ENCODE measurements at places on chromosomes 16 and 17.

- no peak for DNase-seq
Measured at GRCh38 chr17:74945543-74945942, 9.8 kb downstream of the OTOP3 start.

GRCh38 chr16:19680881-19681340, 37.1 kb downstream of the KNOP1 start:
- DNase-seq: no peak

DNA sequence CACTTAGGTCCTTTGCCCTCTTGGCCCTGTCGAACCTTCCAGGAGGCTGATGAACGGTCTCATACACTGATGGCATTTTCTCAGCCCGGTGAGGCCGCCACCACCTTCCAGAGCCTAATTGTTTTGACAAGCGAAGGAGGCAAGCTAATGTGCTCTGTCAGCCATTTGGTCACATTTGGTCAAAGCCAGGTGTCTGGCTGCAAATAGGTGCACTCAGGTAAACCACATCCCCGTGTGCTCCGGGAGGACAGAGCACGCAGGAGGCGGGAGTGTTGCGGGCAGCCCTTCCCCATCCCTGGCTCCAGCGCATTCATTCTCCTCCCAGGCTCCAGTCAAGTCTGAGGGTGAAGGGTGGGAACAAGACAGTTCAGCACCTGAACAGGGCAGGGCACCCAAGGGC, 240.1 kb downstream of the MSI2 start:
- DNase-seq: no peak

GRCh38 chr16:17304491-17305119, 166.2 kb downstream of the XYLT1 start:
- DNase-seq: no peak

GRCh38 chr16:35525979-35526590, 2066.7 kb downstream of the TP53TG3F start:
- no peak for DNase-seq

DNA sequence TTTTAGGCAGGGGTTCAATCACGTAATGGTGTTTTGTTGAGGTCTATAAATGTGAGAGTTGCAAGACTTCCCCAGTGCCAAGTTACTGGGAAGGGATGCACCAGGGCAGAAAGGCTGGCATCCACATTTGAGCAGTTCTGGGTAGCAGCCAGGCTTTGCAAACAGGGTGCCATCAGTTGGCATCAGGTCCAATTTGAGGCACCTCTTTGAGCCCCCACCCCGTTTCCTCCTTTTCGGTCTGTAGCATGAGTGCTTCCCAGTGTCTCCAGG, 142.6 kb upstream of the CACNG5 start:
- no peak for DNase-seq

- DNase-seq: no peak
Measured at GRCh38 chr17:77242118-77242851, 101.5 kb downstream of the SEC14L1 start.

DNA sequence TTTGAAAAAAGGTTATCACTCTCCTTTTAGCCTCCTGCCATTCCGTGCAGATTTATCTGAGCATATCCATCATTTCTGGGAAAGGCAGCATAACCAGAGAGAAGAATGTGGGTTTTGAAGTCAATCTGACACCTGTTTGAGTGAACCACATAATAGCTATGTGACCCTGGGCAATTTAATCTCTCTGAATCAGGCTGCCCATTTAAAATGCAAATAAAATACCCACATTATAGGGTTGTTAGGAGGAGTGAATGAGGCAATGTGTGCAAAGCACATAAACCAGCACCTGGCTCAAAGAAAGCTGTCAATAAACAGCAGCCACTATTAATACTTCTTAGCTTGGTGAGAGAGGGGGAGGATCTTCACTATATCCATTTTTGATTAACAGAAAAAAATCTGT, 88.0 kb downstream of the CACNG1 start:
- no peak for DNase-seq

DNA sequence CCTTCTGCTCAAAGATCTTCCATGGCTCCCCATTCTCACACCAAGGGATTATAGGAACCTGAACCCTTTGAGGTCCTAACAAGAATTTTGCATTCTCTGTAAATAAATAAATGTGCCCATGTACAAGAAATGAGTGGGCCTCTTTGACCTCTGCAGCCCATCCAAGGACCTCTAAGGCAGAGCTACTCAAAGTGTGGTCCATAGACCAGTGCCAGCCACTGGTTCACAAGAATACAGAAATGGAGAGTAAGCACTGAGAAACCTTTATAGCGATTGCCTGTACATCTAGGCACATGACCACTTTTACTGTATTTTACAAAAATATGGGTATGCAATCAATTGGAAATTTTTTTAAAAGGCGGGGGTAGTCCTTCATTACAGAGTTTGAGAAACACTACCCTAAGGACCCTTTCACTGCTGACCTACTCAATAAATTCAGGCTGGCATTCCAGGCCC, 7.8 kb upstream of the SRCIN1 start:
- DNase-seq: no peak

GRCh38 chr16:53892155-53892554, 188.2 kb downstream of the FTO start:
- peak; percentile 74 for DNase-seq

- DNase-seq: no peak
Measured at GRCh38 chr16:23500862-23501225, 9.4 kb downstream of the GGA2 start.

DNA sequence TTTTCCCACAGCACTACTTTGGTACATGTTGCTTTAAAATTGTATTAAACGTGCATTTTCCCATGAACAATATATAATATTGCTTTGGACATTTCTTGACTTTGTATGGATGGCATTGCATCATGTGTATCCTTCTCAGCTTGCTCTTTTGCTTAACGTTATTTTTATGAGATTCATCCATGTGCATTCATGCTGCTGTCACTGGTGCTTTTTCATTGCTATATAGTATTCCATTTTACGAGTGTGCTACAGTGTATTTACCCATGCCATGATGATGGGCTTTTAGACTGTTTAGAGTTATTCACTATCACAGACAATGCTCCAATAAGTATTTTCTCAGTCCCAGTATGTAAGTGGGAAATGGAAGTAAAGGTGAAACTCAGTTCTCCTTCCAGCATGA, 195.2 kb upstream of the COX10 start:
- no peak for DNase-seq

GRCh38 chr16:66936462-66936861, 1.1 kb downstream of the CES2 start:
- DNase-seq: no peak
